Activated effector memory CD4-positive, alpha-beta T cell treated with anti-CD3 and anti-CD28 coated beads, Interleukin-2, amount 50 U/mL, for 16 hours (primary cell): ENCODE measurements at places on chromosomes 4 and X.

DNA sequence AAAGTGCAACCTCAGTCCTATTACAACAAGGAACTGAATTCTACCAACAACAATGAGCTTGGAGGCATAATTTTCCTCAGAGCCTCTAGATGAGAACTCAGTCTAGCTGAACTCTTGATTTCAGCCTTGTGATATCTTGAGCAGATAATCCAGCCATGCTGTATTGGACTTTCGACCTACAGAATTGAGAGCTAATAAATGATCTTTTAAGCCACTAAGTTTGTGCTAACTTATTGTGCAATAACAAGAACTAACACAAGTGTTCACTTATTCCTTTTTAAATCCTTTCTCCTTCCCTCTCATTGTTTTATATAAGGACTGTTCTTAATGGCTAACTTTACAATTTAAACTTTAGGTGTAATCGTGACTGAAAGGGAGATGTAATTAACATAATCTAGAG lies 140.7 kb downstream of the MAGEB17 start:
- no peak for DNase-seq

DNA sequence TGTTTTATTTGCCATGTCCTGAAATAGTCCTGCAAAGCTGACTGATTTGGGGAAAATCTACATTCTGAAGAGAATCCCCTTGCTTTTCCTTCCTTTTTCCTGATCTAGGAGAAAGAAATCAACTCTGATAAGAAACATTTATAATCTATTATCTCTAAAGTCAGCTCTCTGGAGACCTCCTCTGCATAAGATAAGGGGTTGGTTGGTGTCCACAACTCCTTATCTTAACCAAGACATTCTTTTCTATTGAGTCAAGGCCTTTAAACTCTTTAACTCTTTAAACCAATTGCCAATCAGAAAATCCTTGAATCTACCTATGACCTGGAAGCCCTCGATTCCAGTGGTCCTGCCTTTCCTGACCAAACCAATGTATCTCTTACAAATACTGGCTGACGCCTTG lies 373.6 kb upstream of the RASGEF1B start:
- no peak for DNase-seq

DNA sequence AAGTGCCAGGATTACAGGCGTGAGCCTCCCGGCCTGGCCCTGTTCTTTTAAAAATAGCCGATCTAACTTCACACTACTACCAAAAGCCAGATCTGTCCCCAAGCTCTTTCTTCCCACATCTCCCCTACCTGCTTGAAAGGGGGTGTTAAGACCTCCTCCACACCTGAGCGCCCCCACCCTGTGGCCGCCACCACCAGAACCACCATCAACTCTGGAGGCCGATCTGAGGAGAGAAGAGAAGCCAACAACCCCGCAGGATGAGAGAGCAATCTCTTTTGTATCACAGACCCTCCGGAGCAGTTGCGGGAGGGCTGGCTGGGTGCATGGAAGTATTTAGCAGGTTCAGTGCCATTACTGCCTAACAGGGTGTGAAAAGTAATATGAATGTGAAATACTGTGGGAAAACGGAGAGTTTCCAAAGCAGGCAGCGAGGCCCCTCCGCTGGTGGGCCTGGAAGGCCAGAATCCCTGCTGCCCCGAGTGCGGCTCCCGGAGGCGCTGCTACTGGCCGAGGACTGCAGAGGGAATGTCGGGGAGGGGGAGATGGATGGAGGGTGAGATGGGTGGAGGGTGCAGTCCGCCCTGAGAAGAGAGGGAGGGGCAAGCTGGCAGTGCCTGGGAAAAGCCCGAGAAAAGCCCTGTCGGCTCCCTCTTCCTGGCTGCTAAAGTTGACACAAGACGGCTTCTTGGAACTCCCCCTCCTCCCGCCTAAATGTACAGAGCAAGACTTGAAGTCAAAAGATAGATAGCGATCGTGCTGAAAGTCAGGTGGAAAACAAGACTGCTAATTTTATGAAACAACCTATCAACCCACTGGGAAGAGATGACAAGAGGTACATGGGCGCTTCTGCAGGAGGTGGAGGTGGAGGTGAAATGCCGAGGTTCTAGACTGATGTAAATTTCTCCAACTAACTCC lies 22.3 kb downstream of the HAND2 start:
- DNase-seq: no peak

- no peak for DNase-seq
Observed at GRCh38 chrX:15299941-15300851, 15.2 kb downstream of the ASB11 start.

DNA sequence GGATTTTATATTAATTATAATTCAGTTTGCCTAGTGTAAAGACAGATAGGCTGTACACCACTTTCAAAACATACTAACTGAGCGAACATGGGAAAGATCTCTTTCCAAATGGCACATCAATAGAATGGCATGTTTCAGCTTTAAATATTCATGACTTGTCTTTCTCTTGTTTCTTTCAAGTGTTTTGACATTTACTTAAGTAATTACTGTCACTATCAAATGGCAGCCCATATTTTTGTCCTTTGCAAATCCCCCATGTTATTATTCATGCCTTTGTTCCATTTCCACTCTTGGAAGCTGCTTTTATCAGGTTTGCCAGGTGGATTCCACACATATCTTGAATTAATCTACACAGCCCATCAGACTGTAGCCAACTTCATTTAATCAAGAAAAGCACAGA lies 89.2 kb upstream of the GLRA2 start:
- no peak for DNase-seq

GRCh38 chr4:104217526-104217925 lies 277.2 kb downstream of the CXXC4 start:
- DNase-seq: no peak

DNA sequence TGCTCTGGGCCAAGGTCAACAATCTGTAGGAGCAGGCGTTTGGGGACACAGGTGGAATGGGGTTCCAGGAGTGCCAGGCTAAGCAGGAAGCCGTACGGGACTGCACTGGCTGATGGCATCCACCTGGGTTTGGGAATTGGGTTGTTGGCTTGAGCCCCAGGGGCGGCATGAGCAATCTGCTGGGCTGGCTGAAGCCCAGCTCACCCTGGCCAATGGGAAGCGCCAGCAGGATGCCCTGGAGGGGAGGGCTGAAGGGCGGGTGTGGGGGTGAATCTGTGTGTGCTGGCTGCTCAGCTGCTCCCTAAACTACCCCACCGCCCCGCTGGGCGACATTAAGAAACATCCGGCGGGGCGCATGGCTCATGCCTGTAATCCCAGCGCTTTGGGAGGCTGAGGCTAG lies 8.9 kb upstream of the RGS12 start:
- no peak for DNase-seq

DNA sequence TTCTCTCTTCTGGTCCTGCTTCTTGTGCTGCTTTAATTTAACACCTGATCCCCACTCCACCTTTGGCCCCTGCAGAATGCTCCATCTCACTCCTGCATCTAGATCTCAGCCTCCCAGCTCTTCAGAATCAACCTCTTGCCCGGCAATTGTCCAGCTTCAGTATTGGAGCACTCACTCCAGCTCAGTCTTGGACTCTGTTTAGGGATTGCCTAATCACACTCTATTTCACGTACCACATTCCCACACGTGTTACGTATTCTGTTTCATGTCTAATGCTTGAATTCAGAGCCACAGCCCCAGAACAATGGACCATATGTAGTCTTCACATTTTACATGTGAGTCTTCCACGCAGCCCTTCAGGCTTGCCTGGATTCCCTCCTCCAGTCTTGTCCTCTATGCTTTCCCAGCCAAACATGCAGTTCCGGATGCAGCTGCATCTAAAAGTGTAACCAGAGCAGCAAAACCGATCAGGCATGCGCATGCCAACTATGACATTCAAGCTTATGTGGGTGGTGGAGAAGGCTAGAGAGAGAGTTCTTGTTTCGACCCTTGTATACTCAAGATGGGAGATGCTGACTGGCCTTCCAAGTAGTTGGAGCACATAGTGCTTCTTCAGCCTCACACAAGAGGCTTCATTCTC lies 105.2 kb upstream of the FAM9A start:
- no peak for DNase-seq

GRCh38 chr4:138398322-138398721 lies 156.2 kb upstream of the SLC7A11 start:
- DNase-seq: no peak

GRCh38 chrX:107861056-107861455 lies 35.4 kb downstream of the MID2 start:
- no peak for DNase-seq

- DNase-seq: no peak
Observed at GRCh38 chr4:76035141-76035540, 729 bp downstream of the CXCL11 start.

DNA sequence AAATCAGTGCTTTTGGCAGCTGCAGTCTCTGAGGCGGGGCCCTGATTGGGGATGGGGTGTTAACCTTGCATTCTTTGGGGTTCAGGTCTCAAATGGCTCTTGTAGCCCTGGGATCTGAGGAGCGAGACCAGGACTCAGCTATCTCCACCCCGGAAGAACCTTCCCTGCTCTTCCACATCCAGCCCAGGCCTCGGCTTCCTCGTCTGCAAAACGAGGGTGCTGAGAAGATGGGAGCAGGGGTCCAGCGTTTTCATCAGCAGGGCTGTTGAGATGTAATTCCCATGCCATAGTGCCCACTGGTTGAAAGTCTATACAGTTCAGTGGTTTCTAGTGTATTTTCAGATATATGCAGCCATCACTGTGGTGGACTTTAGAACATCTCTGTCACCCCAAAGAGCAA lies 34.6 kb upstream of the WFS1 start:
- DNase-seq: no peak

GRCh38 chr4:74545448-74545847 lies 100.5 kb downstream of the AREG start:
- no peak for DNase-seq

GRCh38 chr4:188722911-188723310 lies 583.7 kb downstream of the TRIML1 start:
- DNase-seq: no peak

GRCh38 chrX:49102190-49102589 lies 21.3 kb downstream of the GPKOW start:
- DNase-seq: no peak

DNA sequence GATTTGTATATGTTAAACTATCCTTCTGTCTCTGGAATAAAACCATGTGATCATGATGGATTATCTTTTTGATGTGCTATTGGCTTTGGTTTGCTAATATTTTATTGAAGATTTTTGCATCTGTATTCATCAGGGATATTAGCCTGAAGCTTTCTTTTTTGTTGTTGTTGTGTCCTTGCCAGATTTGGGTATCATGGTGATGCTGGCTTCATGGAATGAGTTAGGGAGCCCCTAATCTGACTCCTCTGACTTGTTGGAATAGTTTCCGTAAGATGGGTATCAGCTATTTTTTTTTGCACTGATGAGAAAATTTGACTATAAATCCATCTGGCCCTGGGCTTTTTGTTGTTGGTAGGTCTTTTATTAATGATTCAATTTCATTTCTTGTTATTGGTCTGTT lies 45.7 kb downstream of the ATP10D start:
- DNase-seq: no peak

DNA sequence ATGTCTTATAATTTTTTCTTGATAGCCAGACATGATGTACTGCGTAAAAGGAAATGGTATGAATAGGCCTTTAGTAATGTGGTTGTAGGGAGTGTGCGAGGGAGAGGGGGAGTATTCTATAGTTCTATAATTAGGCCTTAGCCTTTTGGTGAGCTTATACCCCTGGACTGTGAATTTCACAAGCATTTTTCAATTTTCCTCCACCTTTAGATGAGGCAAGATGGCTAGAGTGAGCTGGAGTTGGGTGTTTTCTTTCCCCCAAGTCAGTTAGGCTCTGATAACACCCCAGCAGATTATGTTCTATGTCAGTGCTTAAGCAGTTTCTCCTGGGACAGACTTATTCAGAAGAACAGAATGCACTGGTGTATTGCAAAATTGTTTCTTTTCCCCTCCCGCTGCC lies 210.2 kb upstream of the NPY2R start:
- DNase-seq: no peak

GRCh38 chr4:185304944-185305690 lies 90.6 kb downstream of the LRP2BP start:
- no peak for DNase-seq

DNA sequence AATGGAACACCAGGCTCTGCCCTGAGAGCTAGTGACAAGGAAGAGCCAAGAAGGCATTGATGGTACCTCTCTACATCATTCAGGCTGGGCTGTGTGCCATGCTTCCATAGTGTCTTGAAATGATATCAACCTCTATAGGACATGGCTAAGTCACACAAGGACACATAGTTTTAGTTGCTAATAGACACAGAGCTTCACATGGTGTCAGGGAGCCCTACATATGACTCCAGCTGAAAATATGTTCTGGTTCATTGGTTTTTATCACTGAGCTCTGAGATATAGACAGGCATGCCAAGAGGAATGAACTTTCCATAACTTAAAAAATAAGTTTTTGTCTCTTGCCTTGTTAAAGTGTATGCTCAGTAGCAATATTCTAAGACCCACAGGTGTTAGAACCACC lies 72.1 kb upstream of the PRKG2 start:
- no peak for DNase-seq

DNA sequence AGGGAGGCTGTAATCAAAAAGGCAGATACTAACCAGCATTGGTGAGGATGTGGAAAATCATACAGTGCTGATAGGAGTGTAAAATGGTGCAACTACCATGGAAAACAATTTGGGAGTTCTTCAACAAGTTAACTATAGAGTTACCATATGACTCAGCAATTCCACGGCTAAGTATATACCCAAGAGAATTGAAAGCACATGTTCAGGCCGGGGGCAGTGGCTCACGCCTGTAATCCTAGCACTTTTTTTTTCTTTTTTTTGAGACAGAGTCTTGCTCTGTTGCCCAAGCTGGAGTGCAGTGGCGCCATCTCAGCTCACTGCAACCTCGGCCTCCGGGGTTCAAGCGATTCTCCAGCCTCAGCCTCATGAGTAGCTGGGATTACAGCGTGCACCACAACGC lies 15.0 kb upstream of the CD99L2 start:
- no peak for DNase-seq

DNA sequence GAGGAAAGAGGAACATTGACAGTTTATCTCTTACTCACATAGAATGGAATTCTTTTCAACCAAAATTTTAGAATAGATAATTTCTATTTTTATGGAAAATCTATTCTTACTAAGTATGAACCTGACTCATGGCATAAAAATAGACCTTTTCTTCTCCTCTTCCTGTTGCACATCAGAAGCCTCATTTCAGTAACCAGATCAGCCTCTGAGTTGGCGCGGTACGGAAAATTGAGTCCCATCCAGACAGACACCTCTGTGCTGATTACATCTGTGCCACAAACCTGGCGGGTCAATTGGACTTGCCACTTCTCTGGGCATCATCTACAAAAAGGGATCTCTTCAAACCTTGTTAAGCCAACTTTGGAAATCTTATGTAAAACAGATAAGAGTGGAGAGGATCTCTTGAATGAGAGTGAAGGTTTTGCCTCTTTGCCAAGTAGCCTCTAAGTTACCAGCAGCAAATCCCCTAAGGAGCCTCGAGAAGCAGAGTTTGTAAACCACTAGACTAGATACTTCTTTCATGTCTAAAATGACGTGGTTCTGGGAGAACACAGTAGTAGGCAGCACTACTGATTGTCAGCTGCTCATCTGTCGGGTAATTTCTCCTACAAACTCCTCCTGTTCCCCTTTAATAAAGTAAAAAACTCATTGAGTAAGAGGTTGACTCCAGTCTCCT lies 37.4 kb downstream of the TENM3 start:
- no peak for DNase-seq

GRCh38 chr4:167854881-167855280 lies 237.5 kb upstream of the ANXA10 start:
- no peak for DNase-seq
